Retinal pigment epithelial cell (primary cell): ENCODE measurements at places on chromosomes 4 and X.

GRCh38 chr4:112881842-112882241 is 167.6 kb upstream of the ANK2 start:
- DNase-seq, result no peak

DNA sequence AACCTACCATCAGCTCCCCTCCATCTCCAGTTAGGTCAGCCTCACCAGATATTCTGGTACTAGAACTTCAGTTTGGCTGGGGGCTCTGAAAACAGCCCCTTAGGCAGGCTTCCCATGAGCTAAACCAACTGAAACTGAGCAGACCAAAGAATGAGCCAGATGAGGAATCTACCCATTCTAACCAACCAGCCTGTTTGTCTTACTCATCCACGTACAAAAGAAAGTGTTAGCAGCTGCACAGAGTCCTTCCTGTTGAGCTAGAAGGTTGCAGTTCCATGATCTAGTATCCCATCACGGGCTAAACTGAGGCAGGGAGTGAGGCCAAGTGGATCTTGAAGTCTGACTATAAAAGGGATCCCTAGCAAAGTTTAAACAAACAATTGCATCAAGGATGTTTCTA is 17.5 kb downstream of the MAGEA9B start:
- no peak for DNase-seq

GRCh38 chr4:123433573-123433972 is 37.0 kb downstream of the SPRY1 start:
- DNase-seq, result no peak

DNA sequence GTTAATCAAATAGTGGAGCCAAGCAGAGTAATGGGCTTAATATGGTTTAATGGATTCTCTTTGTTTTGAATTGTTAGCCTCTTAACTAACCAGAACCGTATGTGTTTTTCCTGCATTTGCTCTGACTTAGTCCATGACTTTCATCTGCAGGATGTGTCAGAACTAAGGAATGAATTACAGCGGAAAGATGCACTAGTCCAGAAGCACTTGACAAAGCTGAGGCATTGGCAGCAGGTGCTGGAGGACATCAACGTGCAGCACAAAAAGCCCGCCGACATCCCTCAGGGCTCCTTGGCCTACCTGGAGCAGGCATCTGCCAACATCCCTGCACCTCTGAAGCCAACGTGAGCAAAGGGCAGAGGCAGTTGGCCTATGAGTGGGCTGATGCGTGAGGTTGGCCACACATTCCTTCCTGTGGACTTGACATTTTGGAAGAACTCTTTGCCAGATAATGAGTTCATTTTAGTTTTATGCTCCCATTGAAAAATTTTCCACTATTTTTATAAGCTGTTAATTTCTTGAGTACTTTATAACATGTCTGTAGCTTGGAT is 9.1 kb downstream of the MED28 start:
- DNase-seq, result no peak

GRCh38 chr4:7135389-7135746 is 57.0 kb upstream of the SORCS2 start:
- DNase-seq, result no peak

- peak; percentile 88 for DNase-seq
Measured at GRCh38 chr4:185115827-185116232, 27.2 kb upstream of the SLC25A4 start.

DNA sequence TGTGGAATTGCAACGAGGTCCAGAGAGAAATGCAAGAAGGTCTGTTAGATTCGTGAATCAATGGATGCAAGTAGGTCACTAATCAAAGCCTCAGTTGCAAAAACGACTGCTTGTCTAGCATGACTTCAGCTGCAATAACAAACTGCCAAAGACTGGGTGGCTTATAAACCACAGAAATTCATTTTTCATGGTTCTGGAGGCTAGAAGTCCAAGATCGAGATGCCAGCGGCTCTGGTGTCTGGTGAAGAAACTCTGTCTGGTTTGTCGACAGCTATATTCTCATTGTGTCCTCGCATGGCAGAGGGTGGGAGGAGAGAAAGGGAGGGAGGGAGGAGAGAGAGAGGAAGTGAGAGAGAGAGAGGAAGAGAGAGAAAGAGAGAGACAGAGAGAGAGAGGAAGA is 114.7 kb downstream of the MXRA5 start:
- no peak for DNase-seq

GRCh38 chrX:132718431-132718958 is 229.7 kb upstream of the MBNL3 start:
- no peak for DNase-seq

- DNase-seq, result no peak
Measured at GRCh38 chr4:5874811-5875449, 18.0 kb downstream of the CRMP1 start.

DNA sequence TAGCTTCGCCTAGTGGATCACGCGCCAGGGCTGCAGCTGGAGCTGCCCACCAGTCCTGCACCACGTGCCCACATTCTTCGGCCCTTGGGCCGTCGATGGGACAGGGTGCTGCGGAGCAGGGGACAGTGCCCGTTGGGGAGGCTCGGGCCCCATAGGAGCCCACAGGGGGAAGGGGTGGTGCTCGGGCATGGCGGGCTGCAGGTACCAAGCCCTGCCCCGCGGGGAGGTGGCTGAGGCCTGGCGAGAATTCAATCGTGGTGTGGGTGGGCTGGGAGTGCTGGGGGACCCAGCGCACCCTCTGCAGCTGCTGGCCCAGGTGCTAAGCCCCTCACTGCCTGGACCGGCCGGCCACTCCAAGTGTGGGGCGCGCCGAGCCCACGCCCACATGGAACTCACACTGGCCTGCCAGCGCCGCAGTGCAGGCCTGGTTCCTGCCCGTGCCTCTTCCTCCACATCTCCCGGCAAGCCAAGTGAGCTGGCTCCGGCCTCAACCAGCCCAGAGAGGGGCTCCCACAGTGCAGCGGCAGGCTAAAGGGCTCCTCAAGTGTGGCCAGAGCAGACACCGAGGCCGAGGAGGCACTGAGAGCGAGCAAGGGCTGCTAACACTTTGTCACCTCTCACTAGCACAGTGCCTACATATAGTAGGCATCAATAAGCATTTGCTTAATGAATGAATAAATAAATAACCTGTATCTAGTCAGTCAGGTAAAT is 11.7 kb downstream of the SCFD2 start:
- no peak for DNase-seq

- no peak for DNase-seq
Measured at GRCh38 chr4:147828331-147828905, 96.5 kb downstream of the ARHGAP10 start.

- DNase-seq, result no peak
Measured at GRCh38 chrX:9147726-9148125, 113.8 kb upstream of the FAM9B start.

- peak; percentile 22 for DNase-seq
Measured at GRCh38 chrX:100994352-100995281, 25.1 kb downstream of the ARL13A start.

- no peak for DNase-seq
Measured at GRCh38 chrX:12595720-12596119, 195.5 kb upstream of the PRPS2 start.

GRCh38 chr4:158860856-158861255 is 92.0 kb downstream of the FNIP2 start:
- DNase-seq, result no peak

DNA sequence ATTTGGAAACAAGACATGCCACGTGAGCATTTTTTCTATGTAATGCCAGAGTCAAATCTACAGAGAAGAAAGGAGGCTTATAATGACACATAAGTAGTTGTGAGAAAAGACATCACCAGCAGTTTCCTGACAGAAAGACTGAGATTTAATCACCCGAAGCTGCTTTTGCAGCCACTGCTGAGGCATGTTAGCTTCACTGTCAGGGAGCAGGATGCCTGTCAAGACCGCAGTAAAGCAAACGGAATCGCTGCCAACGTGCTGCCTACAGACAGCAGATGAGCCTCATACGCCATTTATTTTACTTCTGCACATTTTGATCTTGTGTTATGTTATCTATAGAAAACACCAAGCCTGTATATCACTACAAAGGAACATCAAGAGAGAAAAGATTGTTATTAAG is 68.7 kb upstream of the NDST3 start:
- no peak for DNase-seq

DNA sequence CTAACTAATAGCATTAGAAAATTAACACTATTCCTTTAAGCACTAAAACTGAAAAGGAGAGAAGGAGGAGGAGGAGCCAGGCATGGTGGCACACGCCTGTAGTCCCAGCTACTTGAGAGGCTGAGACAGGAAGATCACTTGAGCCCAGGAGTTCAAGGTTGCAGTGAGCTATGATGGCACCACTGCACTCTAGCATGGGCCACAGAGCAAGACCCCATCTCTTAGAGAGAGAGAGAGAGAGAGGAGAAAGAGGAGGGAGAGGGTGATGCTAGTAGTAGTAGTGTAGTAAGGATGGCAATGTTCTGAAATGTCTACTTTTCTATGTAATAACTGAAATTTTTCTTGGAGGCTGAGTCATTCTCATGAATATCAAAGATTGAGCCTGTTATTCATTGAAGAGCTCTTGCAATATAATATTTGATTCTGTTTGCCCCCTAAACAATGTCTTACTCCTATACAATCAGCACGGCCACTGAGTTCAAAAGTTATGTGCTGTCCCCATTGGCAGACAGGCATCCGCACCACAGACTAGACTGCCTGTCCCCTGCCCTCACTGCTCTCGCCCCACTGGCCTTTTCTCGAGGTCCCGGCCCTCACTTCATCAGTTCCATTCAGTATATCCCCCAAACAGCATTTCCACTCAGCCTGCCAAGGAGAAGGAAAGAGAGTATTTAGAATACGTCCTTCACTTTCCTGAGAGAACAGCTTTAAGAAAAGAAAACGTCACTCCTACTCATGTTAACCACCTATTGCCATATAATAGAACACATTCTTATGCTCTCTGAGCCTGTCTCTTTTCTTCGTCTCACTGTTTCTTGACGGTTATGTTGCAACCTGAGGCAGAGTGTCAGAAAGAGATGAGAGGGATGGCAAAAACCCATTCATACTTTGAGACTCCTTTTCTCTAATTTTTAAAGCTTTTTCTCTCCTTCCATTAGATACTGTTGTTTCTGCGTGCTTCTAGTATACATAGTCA is 238.1 kb downstream of the PALLD start:
- no peak for DNase-seq

DNA sequence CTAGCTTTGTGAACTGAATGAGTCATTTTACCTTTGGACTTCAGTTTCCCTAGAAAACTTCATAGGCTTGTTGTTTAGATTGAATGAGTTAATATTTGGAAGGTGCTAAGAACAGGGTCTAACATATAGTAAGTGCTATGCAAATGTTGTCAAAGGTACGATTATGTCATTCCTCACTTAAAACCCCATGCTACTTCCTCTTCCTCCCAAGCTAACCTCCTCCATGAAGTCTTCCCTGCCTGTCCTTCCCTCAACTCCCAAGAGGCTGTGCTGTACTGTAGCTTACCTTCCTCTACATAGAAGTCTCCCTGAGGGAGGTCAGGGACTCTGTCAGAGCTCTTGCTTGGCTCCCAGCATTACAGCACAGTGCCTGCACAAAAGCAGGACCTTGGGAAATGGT is 103.4 kb upstream of the PJA1 start:
- no peak for DNase-seq

DNA sequence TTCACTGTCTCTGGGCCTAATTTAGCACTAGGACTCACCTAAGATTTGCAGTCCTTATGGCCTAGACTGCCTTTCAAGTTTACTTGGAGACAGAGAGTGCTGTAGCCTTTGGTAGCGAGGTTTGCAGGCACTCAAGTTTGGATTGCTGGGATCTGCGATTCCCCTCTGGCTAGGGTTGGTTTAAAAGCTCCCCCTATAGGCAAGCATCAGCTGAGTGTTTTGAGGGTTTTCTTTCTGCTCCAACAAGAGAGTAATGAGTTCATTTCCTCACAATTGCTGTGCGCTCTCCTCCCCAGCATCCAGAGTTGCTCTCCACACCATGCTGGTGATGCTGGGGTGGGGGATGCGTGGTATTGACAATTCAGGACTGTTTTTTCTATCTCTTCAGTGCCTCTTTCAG is 206.9 kb downstream of the GLUD2 start:
- no peak for DNase-seq

GRCh38 chr4:175062183-175062592 is 144.0 kb downstream of the ADAM29 start:
- no peak for DNase-seq

GRCh38 chrX:100615005-100615404 is 21.6 kb downstream of the TSPAN6 start:
- no peak for DNase-seq

DNA sequence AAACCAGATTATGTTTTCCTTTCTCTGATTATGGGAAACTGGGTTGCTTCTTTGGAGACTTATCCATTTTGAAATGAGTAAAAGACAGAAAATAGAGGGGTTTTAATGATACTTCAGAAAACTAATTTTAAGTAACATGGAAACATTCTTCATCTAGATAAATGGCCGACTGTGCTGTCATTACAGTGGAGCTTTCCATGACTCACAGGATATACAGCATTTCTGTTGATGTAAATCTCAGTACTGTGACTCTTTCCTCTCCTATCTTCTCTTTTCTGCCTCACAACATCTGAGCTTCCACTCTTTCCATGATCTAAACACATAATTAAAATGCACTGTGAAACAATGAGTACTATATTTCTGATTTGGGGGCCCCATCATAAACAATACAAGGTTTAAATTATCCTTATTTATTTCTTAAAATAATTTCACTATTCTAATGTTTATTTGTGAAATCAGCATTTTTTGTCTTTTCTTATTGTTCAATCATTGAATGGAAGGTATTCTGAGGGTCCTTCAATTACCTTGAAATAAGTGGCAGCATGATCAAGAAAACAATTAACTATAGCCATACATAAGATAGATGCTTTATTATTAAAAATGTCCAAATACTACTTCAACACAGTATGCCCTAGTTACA is 19.3 kb downstream of the SEC24D start:
- DNase-seq, result no peak

GRCh38 chr4:95676190-95676589 is 127.4 kb upstream of the UNC5C start:
- DNase-seq, result no peak

DNA sequence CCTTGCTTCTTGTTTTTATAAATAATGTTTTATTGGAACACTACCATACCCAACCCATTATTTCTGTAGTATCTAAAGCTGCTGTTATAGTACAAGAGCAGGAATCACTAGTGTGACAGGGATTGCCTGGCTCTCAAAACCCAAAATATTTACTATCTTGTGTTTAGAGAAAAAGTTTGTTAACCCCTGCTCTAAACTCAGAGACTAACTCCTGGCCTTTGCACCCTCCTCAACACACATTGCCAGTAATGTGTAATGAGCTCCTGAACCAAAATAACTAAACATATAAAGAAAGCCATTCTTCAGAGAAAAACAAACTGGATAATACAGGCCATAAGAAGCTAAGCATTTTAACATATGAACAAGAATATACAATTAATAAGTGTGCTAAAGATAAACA is 8.2 kb upstream of the FAT4 start:
- DNase-seq, result no peak
